ENCODE measurements at places on chromosomes 11 and 22.

GRCh38 chr11:94128291-94128745 lies 323 bp upstream of the PANX1 start:
- peak; percentile 37 for DNase-seq

GRCh38 chr22:19607192-19608002 lies 83.2 kb upstream of the CLDN5 start:
- DNase-seq: peak; percentile 53

GRCh38 chr11:113562576-113562975 lies 87.4 kb upstream of the DRD2 start:
- no peak for DNase-seq

- no peak for DNase-seq
Observed at GRCh38 chr11:34335331-34335730, 22.5 kb downstream of the ABTB2 start.

DNA sequence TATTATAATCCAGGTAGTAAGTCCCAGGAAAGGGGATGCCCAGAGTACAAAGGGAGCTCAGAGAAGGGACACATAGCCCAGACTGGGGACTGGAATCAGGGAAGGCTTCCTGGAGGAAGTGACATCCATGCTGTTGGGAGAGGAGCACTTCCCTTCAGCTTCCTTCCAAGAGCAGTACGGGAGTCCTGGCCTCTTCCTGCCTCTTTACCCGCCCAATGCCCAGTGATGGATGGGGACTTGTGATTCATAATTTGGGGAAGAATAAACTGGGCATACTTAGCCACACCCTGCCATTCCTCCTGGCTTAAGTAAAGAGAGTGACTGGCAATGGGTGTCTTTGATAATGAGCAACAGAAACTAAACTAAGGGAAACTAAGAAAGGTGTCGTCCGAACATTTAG lies 11.5 kb downstream of the C11orf91 start:
- no peak for DNase-seq

GRCh38 chr22:36465232-36466021 lies 16.0 kb downstream of the TXN2 start:
- no peak for DNase-seq

GRCh38 chr22:35997438-35997837 lies 31.2 kb downstream of the RBFOX2 start:
- DNase-seq: no peak
